PC-3 (cell line): ENCODE measurements at places on chromosomes 5 and 9. TPM values are rescaled to one million over a fixed set of nuclear protein-coding genes. Genes with fewer than 3 reads are reported as not detected.

CD72 gene
- 0.15 TPM in 1 of 2 replicates, not detected in the other for total RNA-seq

GRCh38 chr5:139588962-139589361 lies 27.8 kb downstream of the UBE2D2 start:
- DNase-seq, result no peak

DNA sequence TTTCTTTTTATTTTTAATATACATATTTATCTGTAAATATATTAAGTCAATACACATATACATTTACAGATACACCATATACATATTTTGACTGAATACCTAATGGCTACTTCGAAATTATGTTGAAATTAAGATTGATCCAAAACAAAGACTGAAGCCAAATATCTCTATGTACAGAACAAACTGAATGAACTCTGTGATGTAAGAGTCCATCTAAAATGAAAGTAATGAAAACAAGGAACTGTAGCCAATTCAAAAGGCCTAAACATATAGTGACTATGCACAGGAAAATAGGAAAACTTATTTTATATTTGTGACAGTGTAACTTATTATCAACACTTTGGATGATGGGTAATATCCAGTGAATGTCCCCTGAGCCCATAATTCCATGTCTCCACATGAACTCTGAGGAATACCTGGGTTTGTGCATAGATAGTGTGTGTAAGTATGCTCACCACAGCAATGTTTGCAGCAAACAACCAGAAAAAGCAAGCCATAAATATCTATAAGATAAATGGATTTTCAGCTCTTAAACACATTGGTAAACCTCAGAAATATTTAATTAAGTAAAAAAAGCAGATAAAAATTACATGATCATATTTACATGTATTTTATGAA lies 517.2 kb upstream of the CDH6 start:
- no peak for DNase-seq

GRCh38 chr5:56006094-56006493 lies 11.3 kb upstream of the IL6ST start:
- DNase-seq, result no peak

- no peak for DNase-seq
These were observed 9.5 kb downstream of the ARSK start for GRCh38 chr5:95564450-95564849.

FOXD4L4 gene
- total RNA-seq, result not detected in 2 replicates

- DNase-seq, result no peak
These were observed 73.1 kb downstream of the MAN2A1 start for GRCh38 chr5:109762821-109763220.
